ENCODE measurements at places on chromosomes 3 and 15.

DNA sequence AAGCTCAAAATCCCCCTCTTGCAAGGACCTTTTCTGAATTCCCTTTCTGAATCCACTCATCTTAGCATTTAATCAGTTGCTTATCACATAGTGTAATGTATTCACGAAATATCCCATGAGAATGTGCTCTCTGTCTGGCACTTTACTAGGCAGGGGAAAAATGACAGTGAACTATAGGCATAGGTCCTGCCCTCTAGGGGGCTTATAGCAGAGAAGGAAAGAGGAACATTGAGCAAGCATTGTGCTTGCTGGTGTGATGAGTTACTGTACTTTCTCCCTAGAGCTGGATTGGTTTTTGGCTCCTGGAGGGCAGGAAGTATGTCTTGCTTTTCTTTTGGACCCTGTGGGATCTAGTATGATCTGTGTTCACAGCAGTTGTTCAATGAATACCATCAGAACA lies 26.5 kb downstream of the DUOX2 start:
- DNase-seq: no peak

- no peak for DNase-seq
Observed at GRCh38 chr3:112460519-112461195, 38.6 kb downstream of the BTLA start.

- DNase-seq: no peak
Observed at GRCh38 chr3:141255846-141256261, 24.2 kb downstream of the PXYLP1 start.

GRCh38 chr15:35874260-35874905 lies 328.4 kb upstream of the DPH6 start:
- peak; percentile 48 for DNase-seq

- no peak for DNase-seq
Observed at GRCh38 chr3:18252578-18252977, 172.6 kb downstream of the SATB1 start.

DNA sequence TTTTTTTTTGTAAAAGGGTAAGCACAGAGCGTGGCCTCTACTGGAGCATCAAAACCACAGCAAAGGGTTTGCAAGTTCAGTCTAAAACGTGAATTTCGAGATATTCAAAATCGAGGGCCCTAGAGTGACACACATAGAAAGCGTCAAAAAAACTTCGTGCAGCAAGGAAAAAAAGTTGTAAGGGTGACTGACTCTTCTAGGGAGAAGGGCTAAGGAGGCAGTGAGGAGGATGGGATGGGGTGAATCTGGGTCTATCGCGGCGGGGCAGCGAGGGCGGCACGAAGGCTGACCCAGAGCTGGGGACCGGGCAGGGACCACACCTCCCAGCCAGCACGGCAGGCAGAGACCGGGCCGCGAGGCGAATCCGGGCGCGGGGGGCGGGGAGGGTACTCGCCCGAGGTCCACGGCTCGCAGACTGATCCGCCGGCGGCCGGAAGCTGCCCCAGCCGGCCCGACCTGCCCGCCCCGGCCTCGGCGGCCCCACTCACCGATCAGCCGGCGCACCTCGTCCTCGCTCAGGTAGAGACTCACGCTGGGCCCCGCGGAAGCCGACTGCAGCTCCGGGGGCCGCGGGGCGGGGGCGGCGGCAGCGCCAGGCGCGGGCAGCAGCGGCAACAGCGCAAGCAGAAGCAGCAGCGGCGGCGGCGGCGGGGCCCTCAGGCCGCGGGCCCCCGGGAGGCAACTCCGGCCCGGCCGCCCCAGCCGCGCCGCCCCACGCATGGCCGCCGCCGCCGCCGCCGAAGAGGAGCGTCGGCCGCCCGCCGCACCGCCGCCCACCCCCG lies 533 bp downstream of the RYK start:
- DNase-seq: peak; percentile 68

GRCh38 chr15:84648539-84648938 lies 5.5 kb downstream of the WDR73 start:
- DNase-seq: no peak

DNA sequence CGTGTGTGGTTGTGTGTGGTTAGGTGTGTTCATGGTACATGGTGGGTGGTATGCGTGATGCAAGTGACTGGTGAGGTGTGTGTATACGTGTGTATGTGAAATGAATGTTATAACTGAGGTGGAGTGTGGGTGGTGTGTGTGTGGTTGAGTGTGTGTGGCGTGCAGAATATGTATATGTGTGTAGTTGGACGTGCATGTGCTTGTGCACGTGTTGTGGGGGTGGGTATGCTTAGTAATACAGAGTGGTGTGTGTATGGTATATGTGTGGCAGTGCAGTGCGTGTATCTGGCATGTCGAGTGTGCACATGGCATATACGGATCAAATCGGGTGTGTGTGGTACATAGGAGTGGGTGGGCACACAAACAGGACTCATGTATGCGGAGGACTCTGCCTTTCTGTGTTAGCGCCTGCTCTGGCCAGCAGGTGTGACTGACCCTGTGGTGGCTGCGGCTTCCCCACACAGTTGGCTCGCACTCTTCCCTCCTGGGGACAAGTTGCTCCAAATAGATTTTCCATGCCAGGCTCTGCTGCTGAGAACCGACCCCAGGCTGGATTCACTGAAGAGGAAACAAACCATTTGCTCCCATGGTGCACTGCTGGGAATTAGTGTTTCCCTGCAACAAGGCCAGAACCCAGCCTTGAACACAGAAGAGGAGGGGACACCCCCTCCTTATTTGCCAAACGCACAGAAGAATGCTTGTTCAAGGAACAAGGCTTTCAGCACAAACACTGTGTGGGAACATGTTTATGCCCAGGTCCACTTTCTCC lies 1.2 kb upstream of the C3orf70 start:
- DNase-seq: no peak

DNA sequence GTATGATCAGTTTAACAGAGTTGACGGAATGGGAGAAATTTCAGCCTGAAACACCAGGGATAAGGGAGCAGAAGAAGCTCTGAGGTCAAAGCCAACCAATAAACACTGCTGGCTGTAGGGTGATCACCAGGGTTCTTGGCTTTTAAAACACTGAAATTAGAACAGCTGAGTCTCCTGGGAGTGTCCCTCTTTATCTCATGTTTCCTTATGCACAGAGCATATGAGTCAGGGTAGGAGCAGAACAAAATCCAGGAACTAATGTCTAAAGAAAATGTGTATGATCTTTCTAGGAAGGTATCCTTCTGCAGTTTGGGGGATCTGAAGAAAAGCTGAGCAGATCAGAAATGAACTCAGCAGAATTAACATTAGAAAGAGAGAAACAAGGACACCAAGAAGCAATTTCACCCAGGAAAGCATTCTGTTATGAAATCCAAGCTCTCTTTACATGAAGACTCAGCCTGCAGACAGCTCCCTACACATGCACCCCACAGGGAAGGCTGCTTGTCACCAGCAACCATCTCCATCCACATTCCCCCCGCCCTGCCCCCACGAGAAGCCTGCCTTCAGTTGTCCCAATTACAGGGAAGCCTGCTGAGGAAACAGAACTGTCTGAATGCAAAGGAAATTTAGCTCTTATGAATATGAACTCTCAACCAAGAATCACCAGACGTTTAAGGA lies 469.7 kb downstream of the PDCD6IP start:
- DNase-seq: no peak

DNA sequence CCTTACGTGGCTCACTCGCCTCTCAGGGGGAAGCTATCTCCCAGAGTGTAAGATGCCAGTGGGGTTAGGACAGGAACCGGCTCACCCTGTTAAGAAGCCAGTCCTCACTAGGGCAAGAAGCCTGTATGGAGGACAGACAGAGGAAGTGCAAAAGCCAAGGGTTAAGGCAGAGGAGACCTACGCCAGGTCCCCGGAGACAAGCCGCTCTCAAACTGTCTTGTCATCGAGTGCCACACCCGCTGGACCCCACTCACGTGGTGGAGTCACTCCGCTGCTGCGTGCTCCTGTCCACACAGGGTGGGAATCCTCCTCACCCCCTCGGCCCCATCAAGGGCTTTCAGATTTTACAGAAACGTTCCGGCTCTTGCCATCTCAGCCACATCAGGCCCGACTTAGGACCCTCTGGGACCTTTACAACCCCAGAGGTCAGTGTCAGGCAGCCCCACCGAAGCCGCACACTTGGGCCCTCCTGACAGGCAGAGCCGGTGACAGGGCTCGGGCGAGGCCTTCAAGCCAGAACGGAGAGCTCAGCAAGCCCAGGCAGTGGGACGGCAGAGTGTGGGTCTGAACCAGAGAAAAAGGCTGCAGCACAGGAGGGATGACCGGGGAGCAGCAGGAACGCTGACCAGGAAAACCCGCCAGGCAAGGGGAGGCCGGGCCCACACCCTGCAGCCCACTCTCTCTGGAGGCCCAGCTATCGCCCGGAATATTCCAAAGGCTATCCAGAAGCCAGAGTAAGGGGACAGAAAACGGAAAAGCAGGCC lies 61.7 kb downstream of the XXYLT1 start:
- no peak for DNase-seq

- DNase-seq: no peak
Observed at GRCh38 chr3:4666071-4666470, 172.9 kb downstream of the ITPR1 start.

DNA sequence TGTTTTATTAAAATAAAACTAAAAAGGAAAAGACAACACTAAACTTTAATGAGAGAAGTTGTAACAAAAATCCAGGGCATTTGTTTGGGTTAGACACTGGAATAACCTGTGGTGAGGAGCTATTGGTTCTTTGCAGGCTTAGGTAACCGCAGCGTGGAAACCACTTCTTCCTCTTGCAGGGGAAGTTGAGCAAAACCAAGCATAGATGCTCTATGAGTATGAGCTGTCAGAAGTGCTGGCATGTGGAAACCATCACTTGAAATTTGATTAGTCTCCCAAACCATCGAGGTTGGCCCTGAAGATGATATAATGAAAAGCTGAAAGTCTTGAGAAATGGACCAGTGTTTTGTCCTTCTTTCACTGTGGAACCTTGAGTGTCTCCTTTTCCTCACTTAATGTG lies 127.1 kb upstream of the RBMS3 start:
- DNase-seq: no peak

DNA sequence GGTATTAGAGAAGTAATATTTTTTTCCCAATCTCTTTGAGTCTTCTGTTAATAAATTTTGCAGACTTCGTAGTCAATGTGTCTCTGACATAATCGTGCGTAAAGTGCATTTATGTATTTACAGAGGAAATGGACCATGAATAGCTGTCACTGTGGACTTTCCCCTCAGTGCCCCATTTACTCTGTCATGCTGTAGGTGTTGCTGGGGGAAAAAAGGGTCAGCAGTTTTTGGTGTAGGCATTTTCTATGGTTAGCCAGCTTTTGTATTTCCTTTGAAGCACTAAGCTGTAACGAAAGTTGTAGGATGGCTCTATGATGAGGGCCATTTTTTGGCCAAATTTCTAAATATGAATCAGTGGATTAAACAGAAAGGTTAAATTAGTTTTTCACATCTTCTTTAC lies 598.4 kb downstream of the FGF12 start:
- peak; percentile 68 for DNase-seq

DNA sequence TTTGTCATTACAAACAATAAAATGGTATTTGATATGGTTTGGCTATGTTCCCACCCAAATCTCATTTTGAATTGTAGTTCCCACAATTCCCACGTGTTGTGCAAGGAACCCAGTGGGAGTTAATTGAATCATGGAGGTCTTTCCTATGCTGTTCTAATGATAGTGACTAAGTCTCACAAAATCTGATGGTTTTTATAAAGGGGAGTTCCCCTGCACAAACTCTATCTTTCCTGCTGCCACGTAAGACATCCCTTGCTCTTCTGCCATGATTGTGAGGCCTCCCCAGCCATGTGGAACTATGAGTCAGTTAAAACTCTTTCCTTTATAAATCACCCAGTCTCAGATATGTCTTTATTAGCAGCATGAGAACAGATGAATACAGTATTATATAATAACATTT lies 15.4 kb upstream of the AADAC start:
- no peak for DNase-seq

DNA sequence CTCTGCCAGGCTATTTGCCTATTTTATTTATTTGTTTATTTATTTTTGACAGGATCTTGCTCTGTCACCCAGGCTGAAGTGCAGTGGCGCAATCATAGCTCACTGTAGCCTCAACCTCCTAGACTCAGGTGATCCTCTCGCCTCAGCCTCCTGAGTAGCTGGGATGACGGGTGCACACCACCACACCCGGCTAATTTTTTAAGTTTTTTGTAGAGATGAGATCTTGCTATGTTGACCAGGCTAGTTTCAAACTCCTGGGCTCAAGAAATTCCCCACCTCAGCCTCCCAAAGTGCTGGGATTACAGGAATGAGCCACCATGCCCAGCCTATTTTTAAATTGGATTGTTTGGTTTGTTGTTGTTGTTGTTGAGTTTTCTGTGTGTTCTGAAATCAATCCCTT lies 5.5 kb downstream of the NDUFB5 start:
- no peak for DNase-seq

DNA sequence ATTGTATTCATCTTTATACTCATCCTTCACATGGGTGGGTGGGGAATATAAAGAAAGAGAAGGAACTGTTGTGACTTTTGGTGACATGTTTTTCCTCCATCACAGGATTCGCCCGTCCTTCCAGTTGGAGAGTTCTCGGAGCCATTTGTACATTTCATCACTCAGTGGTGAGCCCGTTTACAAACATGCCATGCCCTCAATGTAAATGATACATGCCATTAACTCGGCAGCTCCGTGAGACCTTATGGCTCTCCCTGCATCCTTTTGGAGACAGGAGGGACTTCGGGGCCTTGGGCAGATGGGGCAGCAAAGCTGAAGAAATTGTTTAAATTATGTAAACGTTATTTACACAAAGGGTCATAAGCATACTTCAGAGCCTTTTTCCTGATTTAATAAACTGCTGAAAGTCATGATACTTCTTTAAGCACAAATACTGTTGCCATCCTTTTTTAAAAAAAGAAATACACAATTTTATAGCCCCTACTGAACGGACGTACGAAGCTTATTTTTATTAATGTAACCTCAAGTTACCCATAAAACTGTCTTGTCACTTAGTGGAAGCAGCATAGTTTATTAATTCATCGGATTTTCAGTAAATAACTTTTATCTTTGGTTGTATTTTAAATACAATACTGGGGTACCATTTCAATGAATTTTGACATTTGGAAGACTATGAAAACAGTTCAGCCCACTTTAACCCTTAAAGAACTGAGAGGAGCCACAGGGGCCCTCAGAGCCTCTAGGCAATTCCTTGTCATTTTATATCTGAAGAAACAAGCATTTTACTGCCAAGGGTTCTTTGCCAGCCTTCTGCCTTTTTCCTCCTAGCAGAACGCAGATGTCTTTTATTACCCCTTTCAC lies 55.6 kb upstream of the SKOR1 start:
- DNase-seq: no peak

DNA sequence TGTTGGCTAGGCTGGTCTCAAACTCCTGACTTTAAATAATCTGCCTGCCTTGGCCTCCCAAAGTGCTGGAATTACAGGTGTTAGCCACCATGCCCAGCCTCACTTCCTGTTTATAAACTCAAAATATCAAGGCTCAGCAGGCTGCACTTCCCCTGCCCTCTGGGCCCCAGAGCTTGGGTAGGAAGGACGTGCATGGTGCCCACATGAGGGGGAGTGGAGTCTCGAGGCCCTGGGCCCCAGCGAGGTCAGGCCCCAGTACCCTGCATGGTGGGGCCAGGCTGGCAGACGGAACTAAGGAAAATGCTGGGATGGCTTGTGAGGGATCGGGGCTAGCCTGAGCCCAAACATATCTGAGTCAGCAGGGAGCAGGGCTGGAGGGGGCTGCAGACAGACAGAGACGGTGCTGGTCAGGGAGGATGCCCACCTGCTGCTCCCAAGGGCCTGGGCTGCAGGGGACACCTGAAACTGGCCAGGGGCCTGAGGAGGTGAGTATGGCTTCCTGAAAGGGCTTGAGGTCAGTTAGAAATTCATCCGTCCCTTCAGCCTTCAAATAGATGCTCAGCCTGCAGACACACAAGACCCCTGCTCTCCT lies 5.1 kb downstream of the SPTBN5 start:
- no peak for DNase-seq
